ENCODE measurements at places on chromosomes 11 and 22. TPM values are rescaled to one million over a fixed set of nuclear protein-coding genes. Genes with fewer than 3 reads are reported as not detected.

Gene RAB39A
- total RNA-seq: not detected

Gene H19
- not detected for total RNA-seq

Gene RELA
- 378 TPM for total RNA-seq

Gene SLC16A8
- total RNA-seq: not detected

Gene OR52I2
- not detected for total RNA-seq

Gene ZNF74
- 5.6 TPM for total RNA-seq

Gene CHRDL2
- total RNA-seq: not detected

Gene SLC43A1
- total RNA-seq: 7.8 TPM

Gene EXPH5
- total RNA-seq: 1.3 TPM

Gene SH3BP1
- 79.7 TPM for total RNA-seq

Gene GCAT
- 2.6 TPM for total RNA-seq

- DNase-seq: no peak
Observed at GRCh38 chr11:131042041-131042390, 125.7 kb upstream of the SNX19 start.

- no peak for DNase-seq
Observed at GRCh38 chr11:112786886-112787530, 174.2 kb upstream of the NCAM1 start.

GRCh38 chr11:66020618-66021357 lies 5.5 kb downstream of the CATSPER1 start:
- DNase-seq: no peak

DNA sequence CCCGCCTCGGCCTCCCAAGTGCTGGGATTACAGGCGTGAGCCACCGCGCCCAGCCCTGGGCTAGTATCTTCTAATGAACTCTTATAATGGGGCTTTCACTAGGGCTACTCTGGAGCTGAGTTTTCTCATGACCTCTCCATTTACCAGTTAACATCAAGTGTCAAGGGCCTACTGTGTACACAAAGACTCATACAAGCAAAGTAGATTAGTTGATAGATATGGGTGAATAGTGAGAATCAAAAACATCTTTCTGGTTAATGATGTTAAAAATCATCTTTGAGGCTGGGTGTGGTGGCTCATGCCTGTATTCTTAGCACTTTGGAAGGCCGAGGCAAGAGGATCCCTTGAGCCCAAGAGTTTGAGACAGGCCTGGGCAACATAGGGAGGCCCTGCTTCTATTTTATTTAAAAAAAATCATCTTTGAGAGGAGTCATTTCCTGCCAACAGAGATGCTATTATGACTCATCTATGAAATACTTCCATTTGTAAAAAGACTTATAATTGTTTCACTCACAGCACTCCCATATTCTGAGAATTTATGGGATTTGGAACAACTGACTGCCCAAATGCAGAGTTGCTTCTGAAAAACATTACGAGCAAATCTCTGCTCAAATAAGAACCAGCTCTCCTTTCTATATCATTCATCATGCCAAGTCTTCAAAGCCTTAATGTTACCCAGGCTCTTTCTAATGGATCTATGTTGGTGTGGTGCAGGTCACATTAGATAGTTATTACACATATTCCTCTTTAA lies 57.0 kb downstream of the GDPD4 start:
- DNase-seq: no peak

DNA sequence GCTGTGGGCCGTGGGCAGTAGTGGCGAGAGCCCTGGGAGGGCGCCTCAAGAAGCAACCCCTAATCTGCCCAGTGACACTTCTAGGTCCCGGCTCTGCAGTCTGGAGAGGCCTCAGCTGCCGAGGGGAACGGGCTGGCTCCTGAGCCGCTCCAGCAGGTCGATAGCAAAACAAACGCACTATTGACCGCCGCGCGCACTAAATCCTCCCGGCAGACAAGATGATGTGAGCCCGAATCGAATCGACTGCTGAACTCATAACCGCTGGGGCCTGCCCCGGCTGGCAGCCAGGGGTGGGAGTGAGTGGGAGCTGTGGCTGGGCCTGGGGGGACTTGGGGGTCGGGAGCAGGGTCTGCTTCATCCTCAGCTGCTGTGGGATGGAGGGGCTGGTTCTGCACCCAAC lies 36.1 kb downstream of the FLRT1 start:
- no peak for DNase-seq

DNA sequence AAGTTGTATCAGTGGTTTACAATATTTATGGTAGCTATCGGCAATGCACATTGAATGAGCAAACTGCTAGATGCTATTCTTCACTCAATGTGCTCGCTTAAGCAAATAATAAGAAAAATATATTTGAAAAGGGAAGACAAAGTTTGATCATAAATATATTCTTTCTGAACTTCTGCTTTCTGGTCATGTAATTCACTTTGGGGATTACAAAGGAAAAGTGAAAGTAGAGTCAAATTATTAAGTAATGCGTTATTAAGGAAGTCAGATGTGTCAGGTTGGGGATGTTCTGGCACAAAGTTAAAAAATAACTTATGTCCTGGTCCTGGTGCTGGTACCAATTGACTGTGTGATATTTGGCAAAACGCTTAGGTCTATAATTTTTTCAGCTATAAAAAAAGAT lies 98.0 kb upstream of the TRIM77 start:
- DNase-seq: no peak

DNA sequence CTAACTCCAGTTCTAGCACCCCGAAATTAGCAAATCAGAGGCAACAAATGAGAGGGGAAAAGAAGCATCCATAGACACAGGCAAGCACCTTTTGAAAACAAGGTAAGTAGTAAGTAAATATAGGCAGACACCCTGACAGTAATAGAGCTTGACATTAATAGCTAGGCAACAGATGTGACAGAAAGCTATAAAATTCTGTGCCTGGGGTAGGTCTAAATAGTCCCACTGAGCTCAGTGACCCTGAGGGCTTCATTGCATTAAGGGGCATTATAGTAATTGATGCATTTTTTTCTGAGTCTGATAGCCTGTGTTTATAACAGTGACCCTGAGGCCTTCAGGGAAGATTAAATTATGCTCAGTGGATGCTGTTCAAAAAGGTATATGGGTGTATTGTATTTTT lies 197.1 kb downstream of the HIPK3 start:
- no peak for DNase-seq

- no peak for DNase-seq
Observed at GRCh38 chr11:7894251-7894650, 36.8 kb downstream of the OR10A6 start.

- DNase-seq: no peak
Observed at GRCh38 chr11:117068303-117068860, 29.8 kb downstream of the SIK3 start.

DNA sequence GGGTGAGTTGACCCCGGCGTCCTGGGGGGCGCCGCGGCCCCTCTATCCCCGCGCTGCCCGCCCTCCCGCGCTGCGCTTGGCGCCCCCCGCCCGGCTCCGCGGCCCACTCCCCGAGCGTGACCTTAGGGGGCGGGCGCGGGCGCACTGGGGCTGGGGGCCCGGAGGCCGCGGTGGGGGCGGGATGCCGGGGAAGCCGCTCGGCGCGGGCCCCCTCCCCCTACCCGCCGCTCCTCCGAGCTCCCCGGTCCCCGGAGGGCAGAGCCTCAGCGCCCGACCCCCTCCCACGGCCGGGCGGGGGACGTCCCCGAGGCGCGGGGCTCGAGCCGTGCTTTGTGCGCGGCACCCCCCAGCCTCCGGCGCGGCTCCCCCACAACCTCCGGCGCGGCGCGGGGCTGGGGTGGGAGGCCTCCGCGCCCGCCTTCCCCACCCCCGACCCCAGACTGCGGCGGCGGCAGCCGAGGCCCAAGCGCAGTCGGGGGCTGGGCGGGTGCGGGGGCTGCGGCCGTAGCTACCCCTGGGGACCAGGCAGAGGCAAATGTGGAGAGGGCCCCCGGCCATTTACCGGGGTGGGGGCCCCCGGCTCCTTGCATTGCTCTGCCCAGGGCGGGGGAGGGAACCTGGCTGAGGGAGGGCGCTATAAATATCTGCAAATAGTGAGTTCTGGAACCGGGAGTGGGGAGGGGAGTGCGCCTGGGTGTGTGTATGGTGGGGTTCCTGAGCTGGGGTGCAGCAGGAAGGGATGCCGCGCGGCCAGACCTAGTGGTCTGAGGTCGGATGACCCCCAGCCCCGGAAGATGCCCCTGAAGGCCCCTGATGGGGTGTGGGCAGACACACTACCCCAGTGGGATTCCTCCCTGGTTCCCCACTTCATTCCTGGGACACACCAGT lies 988 bp downstream of the MGAT3 start:
- no peak for DNase-seq

DNA sequence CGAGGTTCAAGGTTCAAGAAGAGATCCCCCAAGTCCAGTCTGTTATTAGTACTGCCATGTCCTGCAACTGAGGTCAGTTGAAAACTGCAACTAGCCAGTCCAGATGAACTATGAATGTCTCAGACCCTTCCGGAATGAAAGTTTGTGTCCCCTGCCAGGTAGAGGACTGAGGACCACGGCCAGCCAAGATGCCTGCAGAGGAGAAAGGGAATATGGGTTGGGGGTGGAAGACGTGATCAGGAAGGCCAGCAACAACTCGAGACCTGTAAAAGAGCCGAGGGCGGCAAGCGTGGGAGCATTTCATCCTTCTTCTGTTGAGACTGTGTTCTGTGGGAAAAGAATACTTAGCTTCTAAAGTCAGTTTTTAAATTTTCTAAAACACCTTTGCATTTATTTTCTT lies 572.4 kb upstream of the B3GAT1 start:
- no peak for DNase-seq

DNA sequence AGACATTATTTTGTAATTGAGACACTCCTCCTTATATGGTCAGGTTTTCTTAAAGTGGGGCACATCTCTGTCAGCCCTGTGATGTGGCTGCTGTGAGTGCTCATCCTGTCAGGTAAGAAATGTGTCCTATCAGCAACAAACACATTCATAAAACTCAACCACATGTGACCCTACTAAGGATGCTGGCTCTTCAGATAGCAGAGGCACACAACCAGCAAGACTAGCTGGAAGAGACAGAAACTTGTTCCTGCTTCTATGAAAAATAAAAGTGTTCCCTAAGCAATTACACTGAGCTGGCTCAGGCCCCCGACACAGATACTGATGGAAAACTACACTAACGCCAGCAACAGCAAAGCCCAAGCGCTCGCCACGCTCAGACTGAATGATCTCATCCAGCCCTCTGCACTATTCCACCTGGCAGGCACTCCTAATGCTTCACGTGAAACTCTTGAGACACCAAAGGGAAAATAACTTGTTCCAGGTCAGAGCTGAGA lies 49.8 kb upstream of the CYP2D6 start:
- DNase-seq: peak; percentile 60

- no peak for DNase-seq
Observed at GRCh38 chr11:132448334-132448995, 1078.0 kb downstream of the NTM start.

All from T-helper 17 cell (primary cell).